Muscle of arm (tissue), 14 donors: ENCODE measurements at places on chromosomes 5 and 9.

GRCh38 chr9:116656977-116657376, 30.1 kb upstream of the TRIM32 start:
- DNase-seq: peak; percentile 23

GRCh38 chr5:38341056-38341455, 82.7 kb downstream of the EGFLAM start:
- no peak for DNase-seq

DNA sequence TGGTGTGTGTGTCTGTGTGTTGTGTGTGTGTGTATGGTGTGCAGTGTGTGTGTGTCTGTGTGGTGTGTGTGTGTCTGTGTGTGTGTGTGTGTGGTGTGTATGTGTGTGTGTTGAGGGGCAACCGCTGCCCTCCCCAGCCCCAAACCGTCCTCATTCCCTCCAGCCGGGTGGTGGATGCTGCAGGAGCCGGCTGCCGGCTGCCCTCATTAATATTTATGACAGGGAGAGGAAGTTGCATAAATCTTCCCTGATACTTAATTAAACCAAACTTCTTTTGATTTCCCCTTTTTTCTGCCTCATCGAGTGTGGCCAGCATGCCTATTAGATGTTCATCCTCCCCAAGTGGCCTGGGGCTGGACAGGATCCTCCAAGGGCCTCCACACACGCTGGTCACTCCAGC, 121.4 kb upstream of the MVB12B start:
- DNase-seq: no peak

GRCh38 chr9:132381966-132382541, 24.6 kb downstream of the TTF1 start:
- no peak for DNase-seq

DNA sequence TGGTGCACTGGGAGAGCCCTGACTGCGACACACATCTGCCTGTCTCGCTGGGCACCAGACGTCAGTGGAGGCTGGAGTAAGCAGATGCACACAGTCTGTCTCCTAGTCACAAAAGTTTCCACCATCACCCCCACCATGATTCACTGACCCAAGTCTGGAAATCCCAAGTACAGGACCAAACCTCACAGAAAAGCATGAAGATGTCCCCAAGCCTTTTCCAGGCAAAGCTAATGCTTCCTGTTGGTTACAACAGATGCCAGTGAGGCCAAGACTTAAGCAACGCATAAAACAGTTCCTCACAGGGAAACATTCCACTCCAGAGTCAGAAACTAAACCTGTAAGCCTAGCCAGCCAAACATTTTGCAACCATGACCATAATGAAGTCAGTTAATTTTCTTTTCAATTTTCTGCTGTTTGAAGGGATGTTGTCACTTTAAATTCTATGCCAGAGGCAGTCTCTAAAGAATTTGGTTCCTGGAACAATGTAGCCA, 259.3 kb upstream of the SLC30A5 start:
- DNase-seq: peak; percentile 11

GRCh38 chr9:104895572-104895971, 32.4 kb downstream of the ABCA1 start:
- no peak for DNase-seq

- DNase-seq: no peak
These were observed 12.8 kb downstream of the JADE2 start for GRCh38 chr5:134538296-134538695.

DNA sequence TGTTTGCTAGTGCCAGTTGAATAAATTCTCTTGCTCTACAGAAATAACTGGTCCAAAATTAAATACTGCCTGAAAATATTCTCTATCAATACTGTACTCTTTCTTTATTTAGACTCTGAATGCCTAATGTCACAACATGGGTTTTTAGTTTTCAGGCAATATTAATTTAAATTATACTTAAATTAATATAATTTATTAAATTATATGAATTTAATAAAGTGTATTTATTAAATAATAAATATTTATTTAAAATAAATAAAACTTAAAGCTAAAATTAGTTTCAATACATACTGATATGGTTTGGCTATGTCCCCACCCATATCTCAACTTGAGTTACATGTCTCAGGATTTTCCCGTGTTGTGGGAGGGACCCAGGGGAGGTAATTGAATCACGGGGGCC, 146.0 kb downstream of the PRR16 start:
- no peak for DNase-seq

DNA sequence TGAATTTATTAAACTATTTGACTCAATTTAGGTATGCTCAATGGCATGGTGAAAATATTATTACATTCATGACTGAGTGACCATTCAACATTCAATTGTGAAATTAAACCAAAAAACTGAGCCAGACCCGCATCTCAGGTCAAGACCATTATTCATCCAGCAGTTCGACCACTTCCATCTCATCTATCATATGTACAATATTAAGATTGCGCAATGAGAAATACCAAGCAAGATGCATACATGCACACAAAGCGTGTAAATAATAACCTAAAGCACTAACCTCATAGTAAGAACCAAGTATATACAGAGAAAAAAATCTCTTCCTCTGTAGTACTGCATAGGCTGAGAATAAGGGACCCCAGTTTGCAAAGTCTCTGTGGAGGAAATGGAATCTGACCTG, 310.2 kb downstream of the ADGRV1 start:
- DNase-seq: no peak

- no peak for DNase-seq
These were observed 244.8 kb downstream of the GLIS3 start for GRCh38 chr9:4055032-4055431.
